Stimulated activated CD4-positive, alpha-beta T cell treated with anti-CD3 and anti-CD28 coated beads, Interleukin-2, amount 100 ng/mL, for 4 hours (primary cell): ENCODE measurements at places on chromosomes 3 and 15.

- DNase-seq: no peak
Measured at GRCh38 chr15:39180030-39180429, 400.8 kb upstream of the THBS1 start.

DNA sequence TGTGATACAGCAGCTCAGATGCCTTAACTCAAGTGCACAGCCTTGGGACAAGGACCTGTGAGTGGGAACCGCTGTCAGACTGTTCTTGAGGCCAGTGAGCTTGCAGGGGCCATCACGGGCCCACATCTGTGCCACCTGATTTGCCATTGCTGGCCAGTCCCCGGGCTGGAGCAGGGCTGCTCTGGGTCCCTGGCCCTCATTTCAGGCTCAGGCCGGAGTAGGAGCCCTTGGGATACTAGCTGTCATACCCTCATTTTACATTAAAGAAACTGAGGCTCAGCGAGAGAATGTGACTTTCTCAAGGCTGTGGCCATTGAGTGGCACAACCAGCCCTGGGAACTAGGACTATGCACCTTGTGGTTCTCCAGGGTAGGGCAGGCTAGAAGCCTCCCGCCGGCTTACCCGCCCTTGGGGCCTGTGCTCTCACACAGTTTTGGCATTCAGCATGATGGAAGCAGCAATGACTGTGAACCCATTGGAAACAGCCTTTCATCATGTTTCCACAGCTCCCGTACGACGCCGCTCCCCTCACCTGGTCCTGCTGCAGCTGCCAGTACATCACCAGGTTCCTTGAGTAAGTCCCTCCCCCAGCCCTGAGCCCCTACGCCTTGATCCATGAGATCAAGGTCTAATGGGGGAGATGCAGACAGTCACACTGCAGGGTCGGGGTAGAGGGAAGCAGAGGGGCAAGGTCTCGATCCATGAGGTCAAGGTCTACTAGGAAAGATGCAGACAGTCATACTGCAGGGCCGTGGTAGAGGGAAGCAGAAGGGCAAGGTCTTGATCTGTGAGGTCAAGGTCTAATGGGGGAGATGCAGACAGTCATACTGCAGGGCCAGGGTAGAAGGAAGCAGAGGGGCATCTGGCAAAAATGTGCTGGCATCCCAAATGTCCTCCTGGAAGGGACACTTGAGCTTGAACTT is 42.2 kb downstream of the GOLGA6L10 start:
- no peak for DNase-seq

DNA sequence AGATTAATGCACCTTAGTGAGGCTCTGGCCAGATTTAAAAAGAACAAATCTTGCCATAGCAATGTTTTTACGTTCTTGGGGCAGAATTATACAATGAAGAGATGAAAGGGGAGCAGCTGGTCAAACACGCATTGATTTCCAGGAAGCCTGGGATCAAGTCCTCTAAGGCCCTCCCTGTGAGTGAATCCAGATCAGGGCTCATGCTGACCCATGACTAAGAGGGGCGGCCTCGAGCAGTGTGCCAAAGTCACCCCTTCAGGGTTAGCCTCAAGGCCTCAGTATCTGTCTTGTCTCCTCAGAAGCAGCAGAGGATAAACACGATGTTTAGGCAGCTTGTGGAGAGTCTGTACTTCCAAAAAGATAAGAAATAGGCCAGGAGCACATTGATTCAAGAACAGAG is 9.3 kb upstream of the RBP1 start:
- DNase-seq: no peak

DNA sequence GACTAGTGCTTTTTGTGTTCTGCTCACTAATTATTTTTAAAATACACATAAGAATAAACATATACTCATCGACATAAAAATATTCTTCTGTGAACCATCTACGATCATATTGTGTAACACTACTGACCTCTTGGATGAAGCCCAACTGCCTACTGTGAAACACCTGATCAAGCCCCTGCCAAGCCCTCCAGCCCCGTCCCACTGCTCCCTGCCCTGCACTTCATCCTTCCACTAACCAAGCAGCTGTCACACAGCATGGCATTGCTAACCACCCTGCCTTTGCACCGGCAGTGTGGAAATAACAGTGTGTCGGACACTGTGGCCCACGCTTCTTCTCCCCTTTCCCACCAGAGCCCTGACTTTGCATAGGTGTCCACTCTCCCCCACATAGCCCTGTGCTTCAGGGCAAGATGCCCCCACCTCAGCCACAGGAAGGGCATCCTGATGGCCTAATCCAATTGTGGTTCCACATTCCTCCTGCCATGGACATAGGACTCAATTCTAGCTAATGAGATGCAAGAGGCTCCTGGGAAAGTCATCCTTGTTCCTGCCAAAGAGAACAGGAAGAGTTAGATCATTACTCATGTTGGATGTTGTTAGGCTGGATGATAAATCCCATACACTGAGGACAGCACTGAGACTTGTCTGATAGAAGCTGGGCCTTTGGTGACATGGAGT is 35.0 kb upstream of the ARID3B start:
- no peak for DNase-seq

DNA sequence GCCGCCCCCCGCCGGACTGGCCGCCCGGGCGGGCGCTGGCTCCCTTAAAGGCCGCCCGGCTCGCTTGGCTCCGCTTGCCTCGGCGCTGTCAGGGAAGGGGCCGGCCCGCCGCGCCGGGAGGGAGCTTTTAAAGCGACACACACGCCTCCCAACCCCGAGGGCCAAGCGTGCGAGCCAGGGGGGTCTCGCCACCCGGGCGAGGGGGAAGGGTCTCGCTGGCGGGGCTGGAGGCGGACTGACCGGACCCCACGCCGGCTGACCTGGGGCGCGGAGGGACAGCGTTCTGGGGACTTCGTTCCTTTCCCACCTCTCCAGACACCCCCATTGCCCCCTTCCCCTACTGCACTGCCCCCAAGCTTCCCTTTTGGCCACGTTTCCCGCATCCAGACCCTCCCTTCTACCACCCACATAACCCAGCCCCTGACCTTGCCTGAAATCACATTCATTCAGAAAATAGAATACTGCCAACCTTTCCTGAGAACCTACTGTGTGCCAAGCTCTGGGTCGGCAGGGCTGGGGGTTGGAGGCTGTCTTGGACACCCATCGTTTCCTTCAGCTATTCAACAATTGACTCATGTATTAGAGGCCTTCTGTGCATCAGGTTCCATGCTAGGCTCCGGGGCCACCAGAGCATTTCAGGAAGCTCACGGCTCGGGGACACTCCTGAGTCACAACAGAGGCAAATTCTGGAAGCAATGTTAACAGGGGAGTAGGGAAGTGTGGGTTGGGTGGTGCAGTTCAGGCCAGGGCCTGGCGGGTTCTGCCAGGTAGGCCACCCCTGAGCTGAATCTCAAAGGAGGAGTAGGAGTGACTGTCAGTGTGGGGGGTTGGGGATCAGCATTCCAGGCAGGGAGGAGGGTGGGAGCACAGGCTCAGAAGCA is at the start of gene INSYN1:
TSS of gene INSYN1 (minus strand) at position 102 of the 881 bp plus-strand sequence. CDS start 2,221 bp downstream, outside the sequence.
- no peak for DNase-seq

DNA sequence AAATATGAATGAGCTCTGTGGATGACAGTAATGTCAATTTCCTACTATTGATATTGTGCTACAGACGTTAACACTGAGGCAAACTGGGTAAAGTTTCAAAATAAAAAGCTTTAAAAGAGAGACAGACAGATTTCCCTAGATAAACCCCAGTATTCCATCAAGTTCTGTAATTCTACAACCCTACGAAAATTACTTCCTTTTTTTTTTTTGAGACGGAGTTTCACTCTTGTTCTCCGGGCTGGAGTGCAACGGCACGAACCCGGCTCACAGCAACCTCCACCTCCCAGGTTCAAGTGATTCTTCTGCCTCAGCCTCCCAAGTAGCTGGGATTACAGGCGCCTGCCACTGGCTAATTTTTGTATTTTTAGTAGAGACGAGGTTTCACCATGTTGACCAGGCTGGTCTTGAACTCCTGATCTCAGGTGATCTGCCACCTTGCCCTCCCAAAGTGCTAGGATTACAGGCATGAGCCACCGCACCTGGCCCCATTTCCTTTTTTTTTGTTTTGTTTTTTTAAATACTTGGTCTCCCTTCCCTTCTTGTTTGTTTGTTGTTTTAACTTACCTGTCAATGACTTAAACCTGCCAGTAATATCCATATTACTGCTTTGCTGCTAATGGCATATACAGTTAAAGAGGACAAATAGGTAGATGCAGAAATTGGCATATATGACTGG is 57.2 kb downstream of the CBLB start:
- DNase-seq: no peak

GRCh38 chr3:107810171-107811071 is 280.4 kb downstream of the CD47 start:
- DNase-seq: no peak

- DNase-seq: no peak
Measured at GRCh38 chr3:157888040-157888439, 218.2 kb downstream of the SHOX2 start.
